ENCODE measurements at places on chromosomes 5 and 9.

DNA sequence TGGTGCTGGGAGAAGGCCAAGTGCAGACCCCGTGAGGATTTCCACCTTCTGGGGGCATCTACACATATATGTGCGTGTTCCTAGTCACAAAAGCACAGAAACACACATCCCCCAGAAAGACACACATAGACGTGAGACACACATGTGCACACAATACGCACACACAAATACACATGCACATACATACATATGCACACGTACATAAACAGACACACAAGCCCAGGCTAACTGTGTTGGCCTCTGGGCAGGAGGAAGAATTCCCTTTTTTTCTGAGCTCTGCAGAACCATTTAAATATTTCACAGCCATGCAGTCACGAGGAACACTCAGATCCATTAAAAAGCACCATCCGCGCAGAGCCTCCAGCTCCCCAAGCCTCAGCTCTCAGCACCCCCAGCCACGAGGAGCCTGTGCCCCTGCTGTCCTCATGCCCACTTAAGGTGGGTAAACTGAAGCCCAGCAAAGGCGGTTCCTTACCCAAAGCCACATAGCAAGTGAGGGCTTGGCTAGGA lies 5.3 kb downstream of the NINJ1 start:
- no peak for DNase-seq

DNA sequence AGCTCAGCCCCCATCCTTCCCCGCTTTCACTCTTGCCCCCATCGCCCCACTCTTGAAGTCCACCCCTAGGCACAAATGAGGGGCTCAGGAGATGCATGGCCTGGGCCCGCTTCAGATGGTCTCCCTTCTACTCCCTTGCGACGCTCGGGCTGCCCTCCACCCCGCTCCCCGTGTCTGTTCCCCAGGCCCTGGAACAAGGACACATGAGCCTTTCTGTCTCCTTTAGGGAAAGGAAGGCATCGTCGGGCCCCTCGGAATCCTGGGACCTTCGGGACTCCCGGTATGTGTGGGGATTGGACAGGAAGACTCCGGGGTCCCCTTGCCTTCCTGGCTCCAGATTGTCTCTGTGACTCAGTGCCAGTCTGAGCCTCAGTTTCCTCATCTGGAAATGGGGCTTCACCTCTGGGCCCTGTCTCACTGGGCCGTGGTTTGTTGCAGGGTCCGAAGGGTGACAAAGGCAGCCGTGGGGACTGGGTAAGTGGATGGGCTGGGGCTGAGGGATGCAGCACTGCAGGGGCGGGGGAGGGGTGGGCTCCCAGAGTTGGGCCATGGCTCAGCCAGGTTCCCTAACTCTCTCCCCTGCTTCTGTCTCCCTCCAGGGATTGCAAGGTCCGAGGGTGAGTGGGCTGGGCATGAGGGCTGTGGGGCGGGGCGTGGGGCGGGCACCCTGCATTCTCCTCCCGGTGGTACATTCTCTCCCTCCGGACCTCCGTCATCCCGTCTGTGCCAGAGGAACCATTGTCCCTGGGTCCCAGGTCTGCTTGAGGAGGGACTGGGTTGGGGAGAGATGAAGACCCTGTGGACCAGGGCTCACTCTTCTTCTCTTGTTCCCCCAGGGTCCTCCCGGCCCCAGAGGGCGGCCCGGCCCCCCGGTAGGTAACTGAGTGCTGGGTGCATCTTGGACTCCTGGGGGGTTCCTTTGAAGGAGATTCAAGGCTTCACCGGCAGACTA lies 21.8 kb upstream of the ORM1 start:
- no peak for DNase-seq

GRCh38 chr9:14593406-14593805 lies 99.8 kb downstream of the ZDHHC21 start:
- no peak for DNase-seq

DNA sequence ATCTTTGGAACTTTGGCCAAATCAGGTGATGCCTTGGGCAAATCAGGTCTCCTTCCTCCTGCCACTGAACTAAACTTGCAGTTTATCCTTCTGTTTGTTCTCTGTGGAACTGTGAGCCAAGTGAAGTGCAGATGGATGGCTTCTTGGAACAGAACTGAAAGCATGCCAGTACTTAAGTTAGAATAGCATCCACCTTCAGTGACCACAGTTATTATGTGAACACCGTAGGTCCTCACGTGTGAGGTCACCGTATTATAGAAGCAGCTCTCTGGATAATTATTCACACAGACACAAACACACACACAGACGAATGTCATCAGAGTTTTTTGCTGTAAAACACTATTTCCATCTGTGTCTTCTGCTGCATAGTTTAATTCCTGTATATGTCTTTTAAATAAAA lies 162.6 kb downstream of the EFNA5 start:
- no peak for DNase-seq

DNA sequence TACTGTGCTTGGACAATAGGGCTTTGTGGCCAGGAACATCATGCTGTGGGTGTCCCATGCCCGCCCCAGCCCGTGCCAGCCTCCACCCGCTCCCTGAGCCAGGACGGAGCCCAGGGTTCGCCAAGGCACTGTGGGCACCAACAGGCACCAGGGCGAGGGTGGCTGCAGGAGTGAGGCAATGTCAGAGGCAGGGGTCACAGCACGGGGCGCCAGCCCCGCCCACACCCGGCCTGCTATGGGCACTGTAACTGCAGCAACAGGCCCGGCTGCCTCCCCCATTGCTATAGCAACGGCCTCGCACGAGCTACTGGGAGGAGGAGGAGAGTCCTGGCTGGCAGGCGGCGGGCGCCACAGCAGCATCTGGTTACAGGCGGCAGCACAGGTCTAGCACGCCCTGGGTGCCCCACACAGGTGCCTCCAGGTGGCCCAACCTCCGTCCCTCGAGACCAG lies 2.5 kb downstream of the ABCA2 start:
- no peak for DNase-seq

DNA sequence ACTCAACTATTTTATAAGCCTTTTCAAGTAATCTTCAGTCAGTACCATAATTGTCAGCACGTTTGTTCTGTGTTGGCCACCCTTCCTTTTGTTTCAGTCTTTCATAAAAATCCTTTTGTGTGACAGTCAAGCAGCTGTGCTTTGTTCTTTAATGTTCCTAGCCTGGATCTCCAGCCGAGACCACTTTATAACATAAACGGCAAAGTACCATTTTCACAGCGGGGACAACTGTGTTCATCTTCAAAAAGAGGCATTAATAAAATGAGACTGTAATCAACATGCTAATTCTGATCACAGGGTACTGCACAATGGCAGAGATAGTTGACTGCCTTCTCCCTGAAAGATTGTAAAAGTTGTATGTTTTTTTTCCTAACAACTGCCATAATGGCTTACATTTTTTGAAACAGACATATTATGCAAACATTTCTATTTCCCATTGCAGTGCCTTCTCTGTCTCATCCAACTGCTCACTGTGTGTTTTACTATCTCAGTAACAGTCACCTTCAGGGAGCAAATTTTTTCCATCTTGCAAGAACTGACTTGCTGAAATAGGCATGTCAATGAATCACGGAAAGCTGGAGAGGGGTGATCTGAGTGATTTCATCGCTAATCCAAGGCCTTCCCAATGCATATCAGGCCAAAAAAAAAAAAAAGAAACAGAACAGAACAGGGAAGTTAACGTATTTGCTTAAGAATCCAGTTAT lies 828.5 kb upstream of the DMAC1 start:
- no peak for DNase-seq

- DNase-seq: peak; percentile 18
Observed at GRCh38 chr5:4116834-4117233, 521.2 kb downstream of the IRX1 start.

DNA sequence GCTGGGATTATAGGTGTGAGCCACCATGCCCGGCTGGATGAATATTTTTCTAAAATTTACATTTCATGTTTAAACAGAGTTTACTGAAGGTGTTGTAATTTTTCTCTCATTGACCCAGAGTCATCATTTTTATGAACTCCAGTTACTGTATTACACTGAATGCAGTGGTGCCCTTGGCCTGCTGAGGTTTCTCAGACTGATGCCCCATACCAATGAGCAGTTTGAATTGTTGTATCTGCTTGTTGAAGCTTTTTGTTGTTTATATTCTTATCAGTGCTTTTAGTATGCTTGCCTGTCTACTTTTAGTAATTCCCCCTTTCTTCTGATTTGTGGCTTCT lies 29.9 kb downstream of the NFX1 start:
- no peak for DNase-seq

GRCh38 chr5:123455095-123455494 lies 31.9 kb upstream of the CEP120 start:
- no peak for DNase-seq

GRCh38 chr5:113061846-113062780 lies 85.5 kb downstream of the DCP2 start:
- DNase-seq: peak; percentile 77

- DNase-seq: no peak
Observed at GRCh38 chr9:86219606-86220005, 39.9 kb downstream of the C9orf153 start.

GRCh38 chr5:76404223-76405211 lies 1.4 kb downstream of the IQGAP2 start:
- DNase-seq: no peak

DNA sequence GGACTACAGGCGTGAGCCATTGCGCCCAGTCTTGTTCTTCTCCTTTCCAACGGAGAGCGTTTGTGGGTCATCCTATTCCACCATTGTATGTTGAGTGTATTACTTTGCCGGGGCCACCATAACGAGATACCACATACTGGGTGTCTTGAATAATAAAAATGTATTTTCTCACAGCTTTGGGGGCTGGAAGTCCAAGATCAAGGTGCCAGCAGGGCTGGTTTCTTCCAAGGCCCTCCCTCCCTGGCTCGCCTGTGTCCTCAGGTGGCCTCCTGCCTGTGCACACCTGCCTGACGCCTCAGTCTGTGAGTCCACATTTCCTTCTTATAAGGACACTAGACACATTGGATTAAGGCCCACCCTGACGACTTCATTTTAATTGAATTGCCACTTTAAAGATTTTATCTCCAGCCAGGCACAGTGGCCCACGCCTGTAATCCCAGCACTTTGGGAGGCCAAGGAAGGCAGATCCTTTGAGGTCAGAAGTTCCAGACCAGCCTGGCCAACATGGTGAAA lies 175.1 kb downstream of the C9orf50 start:
- no peak for DNase-seq

Measured in RCC 7860 (cell line).